ENCODE measurements at places on chromosomes 4 and X. TPM values are rescaled to one million over a fixed set of nuclear protein-coding genes. Genes with fewer than 3 reads are reported as not detected.

The ASB9 gene
- total RNA-seq = 0.14 TPM

The C4orf36 gene
- total RNA-seq = not detected

The FGF5 gene
- total RNA-seq = not detected

The TREX2 gene
- 1.1 TPM for total RNA-seq

The SNX25 gene
- 15.0 TPM for total RNA-seq

The MTMR8 gene
- 3.4 TPM for total RNA-seq

The TXK gene
- total RNA-seq = 18.2 TPM

The RIPPLY1 gene
- not detected for total RNA-seq

The FAM184B gene
- not detected for total RNA-seq

The HHIP gene
- total RNA-seq = not detected

The CCNG2 gene
- 25.7 TPM for total RNA-seq

The SOX3 gene
- not detected for total RNA-seq

The ARHGEF38 gene
- total RNA-seq = not detected

The BGN gene
- total RNA-seq = not detected

The TMPRSS11B gene
- total RNA-seq = not detected

The UGT2B15 gene
- total RNA-seq = not detected

The SMAD1 gene
- total RNA-seq = 5.3 TPM

The VEGFD gene
- total RNA-seq = not detected

The FOXR2 gene
- not detected for total RNA-seq

The SLC2A9 gene
- total RNA-seq = 0.76 TPM

The CFAP299 gene
- total RNA-seq = not detected

The KLHL4 gene
- total RNA-seq = not detected

The SHROOM3 gene
- 0.04 TPM for total RNA-seq

The OCIAD1 gene
- total RNA-seq = 113 TPM

The MAB21L2 gene
- total RNA-seq = not detected

The IQSEC2 gene
- total RNA-seq = 0.21 TPM

The ANKRD50 gene
- 0.59 TPM for total RNA-seq

The HTRA3 gene
- total RNA-seq = not detected

The PGRMC1 gene
- 37.3 TPM for total RNA-seq

The HOPX gene
- 83.9 TPM for total RNA-seq

The PRR32 gene
- not detected for total RNA-seq

The GPRASP1 gene
- total RNA-seq = 4.2 TPM
